ENCODE measurements at places on chromosomes 3 and 15.

GRCh38 chr3:154775821-154776548 is 304.1 kb upstream of the MME start:
- DNase-seq: no peak

DNA sequence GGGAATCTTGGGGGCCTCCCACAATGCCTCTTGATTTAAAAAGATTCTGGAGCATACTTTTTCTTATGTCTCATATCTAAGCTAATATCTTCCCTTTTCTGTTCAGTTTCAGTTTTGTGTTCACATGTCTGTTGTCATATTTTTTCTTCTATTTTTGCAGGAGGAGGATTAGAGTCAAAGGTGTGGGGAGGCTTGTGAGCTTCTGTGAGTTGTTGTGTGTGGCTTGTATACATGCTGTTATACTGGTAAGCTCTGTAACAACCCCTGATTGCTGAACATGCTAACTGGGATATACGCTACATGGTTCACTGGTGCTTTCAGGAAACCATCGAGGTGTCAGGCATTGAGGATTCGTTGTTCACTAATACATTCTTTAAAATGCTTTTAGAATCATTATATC is 83.5 kb downstream of the SLC25A26 start:
- DNase-seq: no peak

DNA sequence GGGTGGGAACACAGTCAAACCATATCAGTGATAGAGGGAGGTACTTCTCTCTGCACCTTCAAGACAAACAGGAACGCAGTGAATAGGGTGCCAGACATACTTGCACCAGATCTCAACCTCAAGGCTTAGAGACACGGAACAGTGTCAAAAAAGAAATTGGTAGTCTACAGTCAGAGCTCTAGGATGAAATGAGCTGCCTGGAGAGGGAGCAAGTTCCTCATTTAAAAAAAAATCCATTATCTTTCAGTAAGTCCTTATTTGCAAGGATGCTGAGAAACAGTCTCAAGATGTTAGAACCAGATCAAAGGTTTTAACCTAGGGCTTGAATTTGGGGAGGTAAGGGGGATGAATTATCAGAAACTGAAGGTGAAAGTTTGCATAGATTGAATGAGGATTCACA is 20.2 kb upstream of the LMCD1 start:
- peak; percentile 20 for DNase-seq

DNA sequence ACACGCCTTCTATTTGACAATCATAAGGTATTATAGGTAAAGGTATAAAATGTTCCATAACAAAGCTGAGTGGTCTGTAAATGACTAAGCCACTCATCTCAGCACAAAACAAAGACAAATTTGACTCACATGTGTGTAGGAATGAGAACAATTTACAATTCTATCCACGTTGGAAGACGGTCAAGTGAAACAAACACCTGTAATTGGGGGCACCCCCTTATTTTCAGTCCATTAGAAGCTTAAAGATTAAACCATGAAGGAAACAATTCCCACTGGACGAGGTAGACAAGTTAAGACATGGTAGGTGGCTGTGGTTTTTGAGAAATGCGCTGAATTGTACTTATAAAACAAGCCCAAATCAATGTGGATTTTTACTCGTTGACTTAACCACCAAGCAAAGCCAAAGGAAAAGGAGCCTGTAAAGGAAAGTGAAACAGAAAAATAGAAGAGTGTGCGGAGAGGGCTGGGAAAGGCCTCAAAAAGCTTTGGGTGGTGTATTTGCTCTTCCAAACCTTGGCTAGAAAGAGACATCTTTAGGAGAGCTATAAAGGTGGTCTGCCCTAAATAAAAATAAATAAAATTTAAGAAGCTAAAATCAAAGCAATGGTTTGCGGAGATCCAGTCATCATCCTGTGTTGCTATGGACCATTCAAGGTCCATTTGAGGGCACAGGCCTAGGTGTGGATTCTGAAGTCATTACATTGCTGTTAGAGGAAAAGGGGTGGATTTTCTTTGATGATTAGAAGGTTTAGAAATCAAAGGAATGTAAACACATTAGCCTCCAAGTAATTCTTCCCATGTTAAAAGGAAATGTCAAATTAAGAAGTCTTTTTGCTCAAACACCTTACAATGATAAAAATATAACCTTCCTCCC is 135.0 kb downstream of the TFG start:
- no peak for DNase-seq

DNA sequence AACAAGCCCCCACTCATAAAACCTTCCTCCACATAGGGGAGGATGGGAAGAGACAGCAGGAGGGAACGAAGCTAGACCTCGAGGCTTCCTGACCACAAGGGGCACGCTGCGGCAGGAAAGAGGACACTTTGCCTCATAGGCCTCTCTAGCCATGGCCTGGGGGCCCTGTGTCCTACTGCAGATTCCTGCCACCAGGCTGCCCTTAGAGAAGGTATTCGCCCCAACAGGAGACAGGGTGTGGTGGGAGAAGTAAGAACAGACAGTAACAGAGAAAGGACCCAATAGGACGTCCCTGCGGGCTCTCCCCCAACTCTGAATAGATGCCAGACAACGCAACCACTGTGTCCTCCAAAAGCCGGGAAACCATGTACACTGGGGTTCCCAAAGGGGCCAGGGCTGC is 36.8 kb downstream of the ADCY5 start:
- no peak for DNase-seq

DNA sequence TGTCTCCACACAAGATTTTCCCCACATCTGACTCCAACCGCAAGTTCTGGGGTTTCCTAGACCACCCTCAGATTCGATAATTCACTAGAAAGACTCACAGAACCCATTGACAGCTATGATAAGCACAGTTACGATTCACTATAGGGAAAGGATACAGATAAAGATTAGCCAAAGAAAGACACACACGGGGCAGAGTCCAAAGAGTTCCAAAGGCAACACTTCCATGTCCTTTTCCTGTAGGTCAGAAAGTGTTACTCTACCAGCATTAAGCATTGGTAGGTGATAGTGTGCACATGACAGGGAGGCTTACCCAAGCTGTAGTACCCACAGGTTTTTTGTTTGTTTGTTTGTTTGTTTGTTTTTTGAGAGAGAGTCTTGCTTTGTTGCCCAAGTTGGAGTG is 48.1 kb downstream of the PHLDB2 start:
- DNase-seq: no peak

GRCh38 chr3:150874666-150875219 is 30.5 kb downstream of the MINDY4B start:
- no peak for DNase-seq

DNA sequence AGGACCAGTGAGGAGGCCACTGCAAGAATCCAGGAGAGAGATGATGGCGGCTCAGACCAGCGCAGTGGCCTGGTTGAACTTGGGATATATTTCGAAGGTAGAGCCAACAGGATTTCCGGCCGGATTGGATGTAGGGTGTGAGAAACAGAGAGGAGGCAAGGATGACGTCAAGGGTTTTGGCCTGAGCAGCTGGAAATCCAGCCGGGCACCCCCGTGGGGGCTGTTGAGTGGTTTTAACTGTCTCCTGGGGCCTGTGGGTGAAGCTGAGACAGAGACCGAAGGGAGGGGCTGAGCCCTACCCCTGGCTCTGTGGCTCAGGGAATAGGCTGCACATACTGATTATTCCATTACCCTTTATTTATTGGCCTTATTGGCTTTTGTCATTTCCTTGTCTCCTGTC is 45.7 kb downstream of the EXOG start:
- no peak for DNase-seq

DNA sequence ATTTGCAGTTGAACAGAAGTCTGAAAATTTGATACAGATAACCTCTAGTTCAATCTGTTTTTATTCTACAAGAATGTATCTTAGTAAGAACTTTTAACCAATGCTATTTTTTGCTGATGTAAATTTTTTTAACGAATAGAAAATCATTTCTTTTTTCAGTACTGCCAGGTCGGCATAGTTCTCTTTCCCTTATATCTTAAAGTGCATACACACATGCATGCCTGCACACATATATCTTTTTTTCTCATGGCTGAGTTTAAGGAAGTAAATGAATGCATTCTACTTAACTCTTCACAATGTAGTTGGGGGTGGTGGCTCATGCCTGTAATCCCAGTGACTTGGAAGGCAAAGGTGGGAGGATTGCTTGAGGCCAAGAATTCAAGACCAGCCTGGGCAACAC is 48.4 kb downstream of the BLM start:
- no peak for DNase-seq

DNA sequence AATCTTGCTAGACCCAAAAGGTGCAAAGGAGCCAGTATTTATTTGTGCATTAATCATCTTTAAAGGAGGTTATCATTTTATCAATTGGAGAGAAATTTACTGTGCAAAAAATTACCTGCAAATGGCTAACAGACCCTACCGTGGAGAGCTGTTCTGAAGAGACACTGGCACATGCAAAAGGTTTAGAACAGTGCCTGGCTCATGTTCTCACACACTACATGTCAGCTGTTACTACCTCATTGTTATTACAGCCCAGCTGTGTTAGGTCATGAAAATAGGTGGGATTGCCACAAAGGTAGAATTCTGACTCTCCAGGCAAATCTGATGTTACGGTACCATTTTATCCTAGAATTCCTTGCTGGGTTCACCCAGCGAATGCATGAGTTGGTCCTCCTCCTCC is 137.3 kb downstream of the SNRK start:
- no peak for DNase-seq

DNA sequence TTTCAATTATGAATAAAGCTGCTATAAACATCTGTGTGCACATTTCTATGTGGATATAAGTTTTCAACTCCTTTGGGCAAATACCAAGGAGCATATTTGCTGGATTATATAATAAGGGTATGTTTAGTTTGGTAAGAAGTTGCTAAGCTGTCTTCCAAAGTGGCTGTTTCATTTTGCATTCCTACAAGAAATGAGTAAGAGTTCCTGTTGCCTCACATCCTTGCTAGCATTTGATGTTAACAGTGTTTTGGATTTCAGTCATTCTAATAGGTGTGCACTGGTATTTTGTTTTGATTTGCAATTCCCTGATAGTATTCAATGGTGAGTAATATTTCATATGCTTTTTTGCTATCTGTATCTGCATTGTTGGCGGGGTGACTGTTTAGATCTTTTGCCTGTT is 120.7 kb upstream of the MDFIC2 start:
- no peak for DNase-seq

GRCh38 chr3:7630925-7631324 is 770.0 kb downstream of the GRM7 start:
- DNase-seq: peak; percentile 81

DNA sequence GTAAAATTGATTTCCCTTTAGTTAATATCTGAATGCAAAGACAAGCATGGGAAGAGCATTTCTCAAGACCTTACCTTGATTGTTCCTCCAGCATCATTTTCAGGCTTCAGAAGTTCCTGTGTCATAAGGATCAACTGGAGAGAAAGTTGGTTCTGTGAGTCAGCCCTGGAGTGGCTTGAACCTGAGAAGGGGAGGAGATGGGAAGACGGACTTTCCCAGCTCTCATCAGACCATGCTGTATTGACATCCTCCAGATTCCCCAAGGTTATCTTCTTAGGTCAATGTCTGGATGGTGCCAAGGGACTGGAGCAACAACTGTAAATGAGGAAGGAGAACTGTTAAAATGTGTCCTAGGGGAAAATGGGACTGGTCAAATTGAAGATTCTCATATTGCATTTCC is 21.0 kb downstream of the RPSA start:
- no peak for DNase-seq

GRCh38 chr15:63836579-63836978 is 2.8 kb upstream of the HERC1 start:
- peak; percentile 86 for DNase-seq

DNA sequence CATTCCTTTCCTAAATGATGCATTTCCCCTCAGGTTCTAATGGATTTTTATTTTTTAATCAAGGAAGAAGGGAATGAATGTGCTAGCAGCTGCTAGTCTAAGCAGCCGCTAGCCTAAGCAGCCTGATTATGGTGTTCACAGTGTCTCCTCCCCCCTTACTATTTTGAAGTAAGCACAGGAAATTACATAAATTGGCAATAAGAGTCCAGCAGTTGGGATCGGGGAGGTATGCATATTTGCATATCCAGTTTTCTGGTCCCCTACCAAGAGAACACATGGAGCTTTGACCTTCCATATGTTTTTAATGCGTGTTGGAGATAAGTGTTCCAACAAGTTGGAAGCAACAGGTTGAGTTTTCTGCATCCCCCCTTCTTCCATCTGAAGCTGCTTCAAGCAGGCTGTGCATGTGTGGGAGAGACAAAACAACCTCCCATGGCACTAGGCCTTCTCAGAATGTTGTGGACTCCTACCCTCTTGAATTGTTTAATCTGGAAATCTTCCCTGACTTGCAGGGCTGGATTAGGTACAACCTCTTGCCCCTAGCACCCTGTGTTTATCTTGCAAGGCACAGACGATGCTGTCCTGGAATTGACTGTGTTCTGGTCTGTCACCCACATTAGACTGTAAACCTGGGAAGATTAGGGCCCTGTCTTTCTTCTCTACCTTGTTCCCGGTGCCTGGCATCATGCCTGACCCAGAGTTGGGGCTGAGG is 124.8 kb upstream of the LRIG1 start:
- no peak for DNase-seq

DNA sequence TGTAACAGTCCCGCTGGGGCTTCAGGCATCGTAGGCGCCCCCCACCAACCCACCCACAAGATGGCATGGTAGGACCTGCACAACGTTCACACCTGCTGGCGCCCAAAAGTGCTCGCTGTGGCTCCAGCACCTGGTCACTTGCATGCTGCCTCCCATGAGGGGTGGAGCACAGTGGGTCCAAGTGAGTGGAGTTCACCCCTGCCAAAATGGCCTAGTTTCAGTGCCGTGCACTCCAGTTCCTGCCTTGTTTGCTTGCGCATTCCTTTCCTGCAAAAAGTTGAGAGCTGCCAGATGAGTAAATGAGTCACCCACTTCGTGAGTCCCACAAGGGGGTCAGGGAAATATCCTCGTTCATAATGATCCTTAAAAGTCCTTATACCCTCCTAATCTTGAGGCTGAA is 788.7 kb upstream of the DPPA4 start:
- DNase-seq: no peak

GRCh38 chr3:95899494-95899893 is 914.9 kb upstream of the EPHA6 start:
- DNase-seq: no peak

- peak; percentile 1 for DNase-seq
These were observed 494.5 kb downstream of the DIPK2A start for GRCh38 chr3:144466114-144466513.

- no peak for DNase-seq
These were observed 53.0 kb downstream of the PIAS1 start for GRCh38 chr15:68107142-68107541.

GRCh38 chr3:66406163-66406562 is 94.7 kb downstream of the LRIG1 start:
- no peak for DNase-seq

- DNase-seq: peak; percentile 24
These were observed 441.6 kb upstream of the NAALADL2 start for GRCh38 chr3:174417573-174417972.

- no peak for DNase-seq
These were observed 37.0 kb downstream of the PARP16 start for GRCh38 chr15:65249641-65250040.

DNA sequence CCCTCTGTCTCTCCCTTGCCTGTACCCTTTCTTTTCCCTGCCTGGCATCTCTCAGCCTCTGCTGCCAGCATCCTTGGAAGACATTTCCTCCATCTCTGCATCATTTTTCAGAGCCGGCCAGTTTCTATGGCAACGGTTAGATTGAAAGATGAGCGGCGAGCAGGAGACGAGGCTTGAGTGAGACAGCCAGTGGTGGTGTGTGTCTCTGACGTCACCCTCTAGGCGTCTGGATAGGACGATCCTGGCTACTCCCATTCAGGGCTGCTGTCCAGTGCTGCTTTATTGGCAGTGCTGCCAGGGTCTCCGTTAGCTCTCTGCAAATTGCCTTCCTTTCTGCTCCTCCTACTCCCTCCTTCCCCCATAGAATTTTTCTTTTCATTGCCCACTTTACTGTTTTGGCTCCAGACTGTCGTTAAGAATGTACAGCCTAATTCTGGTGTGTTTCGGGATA is 57.9 kb downstream of the TRAK1 start:
- DNase-seq: no peak

- DNase-seq: no peak
These were observed 440.5 kb downstream of the SHQ1 start for GRCh38 chr3:72407766-72408165.

All from hematopoietic multipotent progenitor cell treated with erythropoietin and hydrocortisone succinate and interleukin-3 and kit ligand, for 4 days (in vitro differentiated cells).